ENCODE measurements at places on chromosomes 2 and 18.

DNA sequence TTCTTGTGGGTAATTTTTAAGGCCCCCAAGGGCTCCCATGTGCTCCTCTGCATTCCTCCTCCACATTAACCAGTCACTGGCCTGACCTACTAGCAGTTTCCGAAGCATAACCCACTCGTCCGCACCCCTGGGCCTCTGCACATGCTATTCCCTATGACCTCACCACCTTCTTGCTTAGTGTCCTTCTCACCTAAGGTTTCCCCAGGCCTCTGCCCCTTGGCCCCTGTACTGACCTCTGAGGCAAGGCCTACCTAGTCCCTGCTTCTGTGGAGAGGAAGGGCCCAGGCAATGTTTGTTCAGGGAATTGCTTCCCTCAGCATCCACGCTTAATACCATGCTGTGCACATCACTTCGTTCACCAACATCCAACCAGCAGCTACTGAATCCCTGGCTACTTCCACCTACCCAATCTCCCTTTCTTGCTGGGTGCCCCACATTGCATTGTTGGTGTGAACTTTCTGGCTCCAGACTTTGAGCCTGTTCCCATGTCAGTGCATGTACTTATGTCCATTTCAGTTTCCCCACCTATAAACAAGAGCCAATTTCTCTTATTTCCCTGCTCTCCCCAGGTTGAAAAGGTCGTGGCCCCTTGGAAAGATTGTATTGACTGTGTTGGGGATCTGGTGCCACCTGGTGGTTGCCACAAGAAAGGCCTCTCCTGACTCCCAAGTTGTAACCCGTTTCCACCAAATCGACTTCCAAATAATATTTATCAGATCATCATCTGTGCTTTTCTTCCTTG is 19.2 kb upstream of the TMEM177 start:
- H3K4me1 ChIP-seq = no peaks in the 10 kb centered on the region
- no peak overlapping the region for H3K4me3 ChIP-seq
- no peaks in the 10 kb centered on the region for H3K36me3 ChIP-seq
- H3K27ac ChIP-seq = no peak overlapping the region
- peaks cover 6% of the 10 kb centered on the region for H3K27me3 ChIP-seq

GRCh38 chr2:102950371-102950946 is 188.6 kb downstream of the TMEM182 start:
- DNase-seq = no peak
- no peaks in the 10 kb centered on the region for H3K27me3 ChIP-seq
- H3K4me1 ChIP-seq = no peaks in the 10 kb centered on the region
- H3K36me3 ChIP-seq = no peaks in the 10 kb centered on the region
- no peak overlapping the region for H3K27ac ChIP-seq

- DNase-seq = no peak
- H3K27me3 ChIP-seq = peaks cover 31% of the 10 kb centered on the region
- no peaks in the 10 kb centered on the region for H3K36me3 ChIP-seq
- H3K4me1 ChIP-seq = no peaks in the 10 kb centered on the region
- H3K27ac ChIP-seq = no peak overlapping the region
Measured at GRCh38 chr2:238122287-238123217, 15.9 kb upstream of the KLHL30 start.

DNA sequence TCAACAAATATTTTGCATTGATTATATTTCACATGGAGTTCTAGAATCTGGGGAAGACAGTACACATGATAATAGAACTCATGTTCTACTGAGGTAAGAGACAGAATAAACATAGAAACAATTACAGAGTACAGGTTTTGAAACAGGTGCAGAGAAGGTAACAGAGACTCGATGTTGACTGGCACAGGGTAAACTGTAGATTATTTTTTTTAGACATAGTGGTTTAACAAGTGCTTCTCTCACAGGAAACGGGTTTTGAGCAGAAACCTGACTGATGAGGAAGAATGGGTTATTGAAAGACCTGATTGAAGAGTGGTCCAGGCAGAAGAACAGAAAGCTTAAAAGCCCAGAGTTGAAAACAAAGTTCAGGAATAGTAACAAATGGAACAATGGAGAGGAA is 1002.5 kb upstream of the FAM98A start:
- H3K27ac ChIP-seq = no peak overlapping the region
- no peaks in the 10 kb centered on the region for H3K4me1 ChIP-seq
